PC-3 (cell line): ENCODE measurements at places on chromosomes 6 and 20. TPM values are rescaled to one million over a fixed set of nuclear protein-coding genes. Genes with fewer than 3 reads are reported as not detected.

- DNase-seq, result no peak
Observed at GRCh38 chr20:61934716-61935530, 130.8 kb downstream of the TAF4 start.

DNA sequence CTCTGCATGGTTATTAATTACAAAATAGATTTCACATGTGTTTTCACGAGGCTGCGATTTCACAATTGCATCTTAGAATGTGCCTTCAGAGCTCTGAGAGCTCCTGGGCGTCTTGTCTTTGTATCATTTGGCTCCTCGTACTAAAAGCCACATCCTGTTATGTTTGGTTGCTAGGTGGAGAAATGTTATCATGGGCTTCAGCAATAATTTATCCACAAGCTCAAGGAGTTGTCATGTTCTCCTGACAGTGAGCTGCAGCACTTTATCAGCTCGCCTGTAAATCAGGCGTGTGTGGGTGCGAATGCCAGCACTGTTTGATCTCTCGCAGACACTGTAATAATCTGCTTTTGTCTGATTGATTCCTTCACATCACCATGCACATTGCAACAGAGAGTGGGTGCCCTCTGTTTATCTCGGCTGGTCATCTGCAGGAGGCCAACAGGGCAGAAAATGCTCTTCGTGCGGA is 218.6 kb upstream of the ZFP64 start:
- no peak for DNase-seq

DNA sequence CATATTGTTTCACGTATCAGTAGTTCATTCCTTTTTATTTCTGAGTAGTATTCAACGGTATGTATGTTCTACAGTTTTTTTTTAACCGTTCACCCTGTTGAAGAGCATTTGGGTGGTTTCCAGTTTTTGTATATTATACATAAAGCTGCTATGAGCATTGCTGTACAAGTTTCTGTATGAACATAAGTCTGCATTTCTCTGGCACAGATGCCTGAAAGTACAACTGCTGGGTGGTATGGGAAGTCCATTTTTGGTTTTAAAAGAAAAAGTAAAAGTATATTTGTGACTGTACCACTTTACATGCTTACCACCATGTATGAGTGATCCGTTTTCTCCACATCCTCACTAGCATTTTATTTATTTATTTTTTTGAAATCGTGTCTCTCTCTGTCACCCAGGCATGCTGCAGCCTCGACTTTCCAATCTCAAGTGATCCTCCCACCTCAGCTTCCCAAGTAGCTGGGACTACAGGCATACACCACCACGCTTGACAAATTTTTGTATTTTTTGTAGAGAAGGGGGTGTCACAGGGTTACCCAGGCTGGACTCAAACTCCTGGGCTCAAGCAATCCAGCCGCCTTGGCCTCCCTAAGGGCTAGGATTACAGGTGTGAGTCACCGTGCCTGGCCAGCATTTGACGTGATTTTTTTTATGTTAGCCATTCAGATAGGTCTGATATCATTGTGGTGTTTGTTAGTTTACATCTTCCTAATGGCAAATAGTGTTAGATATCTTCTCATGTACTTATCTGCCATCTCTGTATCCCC is 11.0 kb upstream of the SIM1 start:
- DNase-seq, result peak; percentile 60

DNA sequence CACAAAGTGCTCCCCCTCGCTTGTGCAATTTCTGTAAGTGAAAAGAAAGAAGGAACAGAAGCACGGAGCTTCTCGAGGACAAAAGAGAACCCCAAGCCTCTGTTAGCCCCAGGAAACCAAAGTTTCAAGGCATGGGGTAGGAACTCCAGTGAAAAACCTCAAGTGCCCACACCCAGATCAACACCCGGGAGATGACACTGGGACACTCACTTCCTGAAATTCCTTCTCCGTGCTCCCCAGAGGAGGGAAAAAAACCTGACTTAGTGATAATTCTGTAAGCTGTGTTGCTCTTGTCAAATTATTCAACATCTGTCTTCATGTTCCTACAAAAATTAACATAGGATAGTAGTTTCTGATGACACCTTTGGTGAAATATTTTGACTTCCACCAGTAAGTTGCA is 4.6 kb downstream of the MDGA1 start:
- DNase-seq, result peak; percentile 16

- no peak for DNase-seq
Observed at GRCh38 chr20:39810309-39810708, 848.2 kb downstream of the DHX35 start.

DNA sequence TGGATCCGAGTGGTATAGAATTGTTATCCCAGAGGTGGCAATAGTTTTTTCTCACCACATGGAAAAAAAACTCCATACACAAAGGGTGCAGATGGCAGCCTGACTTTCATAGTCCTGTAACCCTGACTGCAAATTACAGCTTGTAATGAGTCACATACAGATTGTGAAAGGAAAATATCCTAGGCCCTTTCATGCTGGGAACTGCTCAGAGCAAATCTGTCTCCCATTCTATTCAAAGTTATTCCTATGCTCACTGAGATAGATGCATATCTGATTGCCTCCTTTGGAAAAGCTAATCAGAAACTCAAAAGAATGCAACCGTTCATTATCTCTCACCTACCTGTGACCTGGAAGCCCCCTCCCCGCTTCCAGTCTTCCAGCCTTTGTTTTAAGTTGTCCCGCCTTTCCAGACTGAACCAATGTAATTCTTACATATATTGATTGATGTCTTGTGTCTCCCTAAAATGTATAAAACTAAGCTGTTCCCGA is 108.7 kb upstream of the MAP3K4 start:
- DNase-seq, result no peak

- no peak for DNase-seq
Observed at GRCh38 chr20:40982415-40983145, 46.0 kb upstream of the TOP1 start.

- DNase-seq, result peak; percentile 21
Observed at GRCh38 chr6:129586815-129587214, 123.2 kb downstream of the ARHGAP18 start.

GRCh38 chr20:52837378-52837777 is 134.8 kb upstream of the TSHZ2 start:
- DNase-seq, result no peak

GRCh38 chr20:38196592-38196991 is 31.5 kb upstream of the TGM2 start:
- no peak for DNase-seq

- DNase-seq, result no peak
Observed at GRCh38 chr6:145347216-145347615, 388.1 kb downstream of the EPM2A start.

DNA sequence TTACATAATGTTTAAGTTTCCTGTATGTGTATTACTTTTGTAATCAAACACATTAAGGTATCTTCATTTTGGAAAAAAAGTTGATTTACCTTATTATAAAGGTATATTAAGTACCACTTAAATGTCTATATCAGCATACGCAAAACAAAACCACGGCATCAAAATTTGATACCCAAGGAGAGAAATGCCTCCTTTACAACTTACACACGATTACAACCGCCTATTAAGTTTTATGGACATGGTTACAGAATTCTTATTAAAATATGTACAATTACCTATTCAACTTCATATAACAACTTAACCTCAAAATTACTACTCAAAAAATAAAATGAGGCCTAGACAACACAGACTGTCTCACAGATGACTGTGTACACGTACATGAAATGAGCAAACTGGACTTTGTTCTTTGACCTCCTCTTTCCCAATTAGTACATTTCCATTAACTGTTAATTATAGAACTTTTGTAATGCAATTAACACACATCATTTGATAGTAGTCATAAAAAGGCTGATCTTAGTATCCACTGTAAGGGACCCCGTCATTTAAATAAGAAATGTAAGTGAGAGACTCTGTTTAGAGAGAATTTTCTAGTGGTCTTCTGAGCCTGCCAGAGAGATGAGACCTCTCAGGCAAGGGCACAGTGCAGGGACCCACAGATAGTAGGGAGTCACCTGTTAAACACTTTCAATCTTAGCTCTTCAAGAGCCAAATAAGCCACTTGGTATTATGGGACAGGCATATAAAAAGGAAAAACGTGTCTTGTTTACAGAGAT is 2.5 kb downstream of the DIDO1 start:
- DNase-seq, result no peak

GRCh38 chr6:4311976-4312860 is 176.8 kb upstream of the ECI2 start:
- no peak for DNase-seq

GRCh38 chr20:23257848-23258746 is 92.5 kb upstream of the NXT1 start:
- peak; percentile 74 for DNase-seq

GRCh38 chr6:53673162-53673727 is 7.7 kb upstream of the KLHL31 start:
- peak; percentile 98 for DNase-seq

DNA sequence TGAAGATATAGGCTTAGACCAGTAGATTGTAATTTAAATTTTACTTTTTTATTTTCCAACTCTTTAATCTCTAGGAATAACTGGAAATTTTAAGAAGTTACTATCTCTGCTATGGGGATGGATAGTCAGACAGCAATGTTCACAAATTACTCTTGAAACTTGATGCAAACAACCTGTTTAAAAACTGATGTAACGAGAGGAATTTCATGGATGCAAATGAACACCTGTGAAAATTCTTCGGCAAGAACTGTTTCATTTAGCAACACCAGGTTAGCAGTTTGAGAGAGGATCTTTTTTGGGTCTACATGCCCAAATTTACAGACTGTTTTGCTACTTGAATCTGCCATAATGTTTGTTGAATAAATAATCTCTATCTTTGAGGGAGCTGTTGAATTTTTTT is 20.0 kb upstream of the RSPH3 start:
- no peak for DNase-seq

DNA sequence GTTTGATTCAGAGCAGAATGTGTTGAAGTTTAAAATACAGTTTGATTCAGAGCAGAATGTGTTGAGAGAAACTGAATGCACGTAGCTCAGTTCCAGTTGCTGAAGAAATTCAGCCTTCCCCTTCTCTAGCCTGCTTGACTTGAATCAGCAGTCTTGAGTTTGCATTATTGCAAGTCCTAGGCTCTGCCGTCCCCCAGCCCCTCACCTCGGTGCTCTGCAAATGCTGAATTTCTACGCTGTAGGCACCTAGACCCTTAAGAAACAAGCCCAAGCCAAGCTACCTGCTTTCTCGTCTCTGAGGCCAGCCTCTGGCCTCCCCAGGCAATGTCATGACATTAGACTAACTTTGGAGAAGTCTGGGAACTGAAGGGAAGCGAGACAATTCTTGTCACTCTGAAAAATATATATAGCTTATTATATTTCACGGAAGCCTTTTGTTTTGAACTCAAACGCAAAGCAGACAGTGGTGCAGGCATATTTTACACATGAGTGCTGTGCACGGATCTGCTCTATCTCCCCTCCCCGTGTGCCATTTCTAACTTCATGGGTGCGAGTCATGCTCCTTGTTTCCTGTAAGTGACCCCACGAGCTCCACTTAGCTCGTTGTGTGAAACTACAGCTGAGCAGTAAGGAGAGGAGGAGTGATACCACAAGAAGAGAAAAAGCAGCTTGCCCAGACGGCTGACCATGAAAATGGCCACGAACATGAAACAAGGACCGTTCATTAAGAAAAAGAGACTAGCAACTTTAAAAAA is 71.4 kb upstream of the DUSP22 start:
- DNase-seq, result peak; percentile 44

GRCh38 chr6:122365775-122366403 is 33.6 kb upstream of the HSF2 start:
- no peak for DNase-seq

F13A1 gene
- total RNA-seq, result not detected in 2 replicates

VNN1 gene
- total RNA-seq, result 0.04 and 0.12 TPM in 2 replicates

ADGB gene
- not detected in 2 replicates for total RNA-seq

SLC22A23 gene
- 5.7 and 8.2 TPM in 2 replicates for total RNA-seq

HLA-DRB1 gene
- not detected in 2 replicates for total RNA-seq

EMILIN3 gene
- not detected in 2 replicates for total RNA-seq

NFKBIL1 gene
- 38.2 and 46.9 TPM in 2 replicates for total RNA-seq

LTA gene
- total RNA-seq, result not detected in 2 replicates

HSPA1L gene
- total RNA-seq, result 0.26 and 0.69 TPM in 2 replicates

PHACTR1 gene
- total RNA-seq, result not detected in 2 replicates
